ENCODE measurements at places on chromosomes 13 and 19.

GRCh38 chr13:21967871-21968270 lies 297.0 kb downstream of the FGF9 start:
- no peak for DNase-seq

- no peak for DNase-seq
Measured at GRCh38 chr19:49333811-49334288, 1.4 kb upstream of the CD37 start.

GRCh38 chr13:110132225-110132982 lies 174.6 kb downstream of the COL4A1 start:
- DNase-seq = no peak

DNA sequence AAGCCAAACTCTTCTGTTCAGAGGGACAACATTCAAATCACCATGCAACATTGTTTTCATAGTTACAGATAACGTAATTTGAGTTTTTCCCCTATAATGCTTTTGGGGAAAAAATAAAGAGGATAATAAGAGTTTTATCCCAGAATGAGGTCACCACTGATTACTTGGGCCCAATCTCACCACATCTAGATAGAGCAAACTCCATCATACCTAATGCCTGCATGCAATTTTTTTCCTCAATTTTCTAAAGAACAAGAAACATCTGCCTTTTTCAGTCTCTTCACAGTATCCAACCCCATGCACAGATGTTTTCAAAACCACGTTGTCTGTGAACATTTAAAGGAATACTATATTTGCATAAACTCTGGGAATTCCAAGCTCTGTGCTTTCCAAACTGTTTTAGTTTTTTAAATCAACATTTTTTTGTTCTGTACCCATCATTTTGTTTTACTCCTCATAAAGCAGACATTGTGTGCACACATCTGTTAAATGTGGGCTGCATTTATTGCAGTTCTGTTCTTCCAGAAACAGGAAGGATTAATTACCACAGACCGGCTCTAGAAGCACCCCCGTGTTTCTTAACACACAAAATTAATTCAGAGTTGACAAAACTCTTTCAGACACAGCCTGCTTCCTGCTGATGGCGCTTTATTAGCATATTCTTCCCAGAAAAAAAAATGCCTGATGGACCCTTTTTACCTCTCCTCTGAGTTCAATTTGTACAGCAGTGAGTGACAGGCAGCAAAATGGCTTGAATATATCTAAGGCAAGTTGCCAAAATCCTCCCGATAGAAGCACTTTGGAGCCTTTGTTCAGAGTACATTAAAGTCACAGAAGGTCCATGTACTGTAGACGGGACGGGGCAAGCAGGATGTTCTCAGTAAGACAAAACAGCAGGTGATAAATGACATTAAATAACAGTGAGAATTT lies 1171.9 kb downstream of the EFNB2 start:
- DNase-seq = no peak

DNA sequence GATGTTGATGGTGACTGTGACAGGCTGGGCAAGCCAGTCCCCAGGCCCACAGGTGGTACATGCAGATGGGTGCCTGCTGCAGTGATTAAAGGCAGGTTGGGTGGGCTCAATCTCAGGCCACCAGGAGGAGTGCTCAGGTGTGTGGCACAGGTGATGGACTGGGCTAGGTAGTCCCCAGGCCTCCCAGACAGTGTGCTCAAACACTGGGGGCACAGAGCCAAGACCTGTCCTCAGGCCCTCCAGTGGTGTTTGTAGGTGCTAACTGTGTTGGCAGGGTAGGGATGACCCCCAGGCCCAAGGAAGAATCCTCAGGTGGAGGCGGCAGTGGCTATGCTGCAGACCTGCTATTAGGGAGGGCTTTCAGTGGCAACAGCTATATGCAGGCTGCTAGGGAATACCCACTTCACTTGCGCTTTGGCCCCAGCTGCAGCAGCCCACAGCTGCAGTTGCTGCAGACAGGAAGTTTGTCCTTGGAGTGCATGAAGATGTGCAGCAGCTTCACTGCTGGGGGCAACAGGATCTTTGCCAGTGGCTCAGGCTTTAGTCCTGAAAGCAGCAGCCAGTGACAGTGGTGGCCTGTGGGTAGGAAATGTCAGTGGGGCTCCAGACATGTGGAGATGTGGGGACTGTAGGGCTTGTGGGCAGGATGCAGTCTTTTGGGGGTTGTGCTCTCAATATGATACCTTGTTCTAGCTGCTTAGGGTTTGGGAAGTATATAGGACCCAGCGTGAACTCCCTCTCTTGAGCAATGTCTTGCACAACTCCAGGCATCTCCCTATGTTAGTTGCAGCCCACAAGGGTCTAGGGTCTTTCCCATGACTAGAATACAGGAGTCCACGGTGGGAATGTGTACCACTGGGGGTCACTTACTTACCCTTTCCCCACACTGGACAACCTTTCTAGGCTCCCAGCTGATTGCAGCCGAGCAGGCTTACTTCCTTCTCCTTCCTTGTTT lies 54.1 kb upstream of the MLNR start:
- no peak for DNase-seq

- DNase-seq = no peak
Measured at GRCh38 chr13:52650731-52651130, 1.9 kb upstream of the SUGT1 start.

DNA sequence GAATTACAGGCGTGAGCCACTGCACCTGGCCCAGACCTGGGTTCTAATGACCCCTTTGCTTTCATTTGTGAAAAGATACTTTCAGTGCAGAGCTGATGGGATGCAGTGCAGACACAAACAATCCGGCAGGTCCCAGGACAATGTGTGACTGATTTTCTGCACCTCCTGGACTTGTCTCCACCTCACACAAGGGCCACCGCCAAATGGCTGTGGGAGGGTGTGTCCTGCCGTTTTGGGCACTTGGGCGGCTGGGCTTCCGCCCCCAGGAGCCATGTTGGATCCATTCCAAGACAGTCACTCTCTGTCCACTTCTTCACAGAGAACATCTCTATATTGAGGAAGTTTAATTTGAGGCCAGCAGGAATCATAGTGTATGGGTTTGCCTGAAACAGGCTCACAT lies 112.3 kb upstream of the ZNF507 start:
- no peak for DNase-seq

DNA sequence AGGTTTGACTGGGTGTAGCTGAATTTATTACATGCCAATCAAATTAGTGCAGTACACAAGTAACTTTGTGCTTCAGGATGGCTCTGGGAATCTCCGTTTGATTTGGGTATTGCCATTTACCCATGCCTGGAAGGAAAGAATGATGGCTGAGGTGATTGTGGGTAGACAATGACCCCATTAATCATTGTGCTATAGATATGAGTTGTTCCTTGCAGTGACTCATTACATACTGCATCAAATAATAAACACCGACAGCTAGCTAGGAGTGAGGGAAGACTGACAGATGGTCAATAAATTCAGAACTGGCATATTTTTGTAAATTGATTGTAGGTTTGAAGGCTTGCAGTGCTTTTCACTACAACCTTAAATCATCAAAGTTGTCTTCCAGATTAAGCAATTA lies 1069.5 kb downstream of the DIAPH3 start:
- DNase-seq = no peak

DNA sequence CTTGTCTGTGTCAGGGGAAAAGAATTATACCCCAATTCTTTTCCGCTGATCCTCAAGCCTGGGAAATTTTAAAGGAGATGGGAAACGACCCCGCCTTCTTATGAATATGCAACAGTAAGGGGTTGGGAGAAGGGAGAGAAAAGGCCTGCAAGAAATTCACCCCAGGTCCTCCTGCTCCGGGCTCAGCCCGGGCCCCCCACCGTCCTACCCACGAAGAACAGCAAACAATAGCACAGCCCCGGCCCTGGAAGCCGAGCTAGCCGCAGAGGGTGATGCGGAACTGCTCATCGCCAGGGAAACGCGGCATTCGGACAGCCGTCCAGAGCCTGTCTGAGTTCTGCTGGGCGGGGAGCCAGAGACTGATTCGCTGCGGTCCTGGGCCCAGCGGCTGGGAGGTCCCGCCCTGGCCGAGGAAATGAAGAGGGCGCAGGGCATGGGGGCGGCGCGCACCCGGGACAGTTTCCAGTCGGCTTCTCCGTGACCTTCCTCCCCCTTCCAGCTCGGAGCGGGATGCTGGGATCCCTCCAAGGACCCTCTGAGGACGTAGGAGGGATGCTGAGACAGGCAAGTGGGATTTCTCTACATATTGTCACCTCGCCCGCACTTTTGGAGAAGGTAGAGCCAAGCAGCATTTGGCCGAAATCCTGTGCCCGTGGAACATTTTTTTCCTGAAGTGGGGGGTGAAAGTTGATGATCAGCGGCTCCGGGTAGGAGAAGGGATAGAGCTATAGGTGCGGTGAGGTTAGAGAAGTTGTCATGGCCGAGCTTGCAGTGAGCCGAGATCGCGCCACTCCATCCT lies 82.3 kb upstream of the C1QTNF9B start:
- DNase-seq = peak; percentile 41

GRCh38 chr13:49927755-49928154 lies 8.4 kb downstream of the SPRYD7 start:
- peak; percentile 61 for DNase-seq

- no peak for DNase-seq
Measured at GRCh38 chr19:55691561-55692481, 16.8 kb downstream of the EPN1 start.

GRCh38 chr19:6837525-6837924 lies 49.9 kb upstream of the ADGRE1 start:
- no peak for DNase-seq

DNA sequence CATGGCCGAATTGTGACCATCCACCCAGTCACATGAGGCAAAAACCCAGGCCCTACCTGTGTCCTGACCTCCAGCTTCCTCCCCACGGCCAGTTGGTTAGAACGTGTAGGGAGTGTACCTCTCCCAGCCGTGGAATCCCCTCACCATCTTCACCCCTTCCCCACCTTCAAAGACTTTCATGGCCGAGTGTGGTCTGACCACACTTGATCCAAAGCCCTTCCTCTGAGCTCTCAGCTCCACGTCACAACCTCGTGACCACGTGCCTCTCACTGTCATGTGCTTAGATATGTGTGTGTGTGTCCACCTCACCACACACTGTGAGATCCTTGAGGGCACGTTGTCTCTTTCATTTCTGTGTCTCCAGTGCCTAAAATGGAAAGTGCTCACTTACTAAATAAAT lies 48.6 kb upstream of the UBE2L5 start:
- DNase-seq = no peak

GRCh38 chr19:472005-472858 lies 11.4 kb upstream of the SHC2 start:
- DNase-seq = no peak

- DNase-seq = no peak
Measured at GRCh38 chr13:45434556-45435371, 16.6 kb upstream of the SLC25A30 start.

- no peak for DNase-seq
Measured at GRCh38 chr19:38434549-38435051, 1.1 kb downstream of the RYR1 start.

DNA sequence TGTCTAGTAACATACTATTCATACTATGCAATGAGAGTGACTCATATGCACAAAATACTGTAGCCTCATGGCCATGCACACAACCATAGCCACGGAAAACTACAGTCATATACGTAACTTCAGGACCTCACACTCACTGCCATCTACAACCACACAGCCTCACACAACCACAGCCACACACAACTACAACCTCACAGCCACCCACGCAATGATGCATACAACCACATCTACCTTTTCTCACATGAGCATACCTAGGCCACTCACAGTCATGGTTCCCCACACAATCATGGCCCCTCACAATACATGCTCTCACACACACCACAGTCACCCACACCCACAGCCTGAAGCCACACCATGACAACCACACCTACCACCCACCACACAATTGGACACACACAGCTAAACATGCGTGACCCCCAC lies 8.7 kb upstream of the TNFSF14 start:
- DNase-seq = no peak

DNA sequence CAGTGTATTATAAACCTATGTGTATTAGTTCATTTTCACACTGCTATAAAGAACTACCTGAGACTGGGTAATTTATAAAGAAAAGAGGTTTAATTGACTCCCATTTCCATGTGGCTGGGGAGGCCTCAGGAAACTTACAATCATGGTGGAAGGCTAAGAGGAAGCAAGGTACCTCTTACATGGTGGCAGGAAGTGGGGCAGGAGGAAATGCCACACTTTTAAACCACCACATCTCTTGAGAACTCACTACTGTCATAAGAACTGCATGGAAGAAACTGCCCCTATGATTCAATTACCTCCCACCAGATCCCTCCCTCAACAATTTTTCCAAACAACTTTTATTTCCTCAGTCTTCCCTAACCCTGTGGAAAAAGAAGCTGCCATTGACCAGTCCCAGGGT lies 14.5 kb upstream of the TPP2 start:
- no peak for DNase-seq

DNA sequence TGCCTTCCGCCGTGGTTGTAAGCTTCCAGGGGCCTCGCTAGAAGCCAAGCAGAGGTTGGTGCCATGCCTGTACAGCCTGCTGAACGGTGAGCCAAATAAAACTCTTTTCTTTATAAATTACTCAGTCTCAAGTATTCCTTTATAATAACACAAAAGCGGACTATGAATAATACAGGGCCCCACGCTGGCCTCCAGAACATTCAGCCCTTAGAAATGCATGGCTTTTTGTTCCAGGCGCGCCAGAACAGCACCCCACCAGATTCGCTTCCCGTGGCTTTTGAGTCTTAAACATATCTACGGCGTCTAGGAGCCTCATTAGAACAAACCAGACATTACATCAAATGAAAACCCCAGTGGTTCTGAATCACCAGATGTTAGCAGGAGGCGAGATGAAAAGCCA lies 75.1 kb downstream of the SLC15A1 start:
- no peak for DNase-seq

GRCh38 chr13:37277007-37277406 lies 171.5 kb upstream of the CSNK1A1L start:
- no peak for DNase-seq

DNA sequence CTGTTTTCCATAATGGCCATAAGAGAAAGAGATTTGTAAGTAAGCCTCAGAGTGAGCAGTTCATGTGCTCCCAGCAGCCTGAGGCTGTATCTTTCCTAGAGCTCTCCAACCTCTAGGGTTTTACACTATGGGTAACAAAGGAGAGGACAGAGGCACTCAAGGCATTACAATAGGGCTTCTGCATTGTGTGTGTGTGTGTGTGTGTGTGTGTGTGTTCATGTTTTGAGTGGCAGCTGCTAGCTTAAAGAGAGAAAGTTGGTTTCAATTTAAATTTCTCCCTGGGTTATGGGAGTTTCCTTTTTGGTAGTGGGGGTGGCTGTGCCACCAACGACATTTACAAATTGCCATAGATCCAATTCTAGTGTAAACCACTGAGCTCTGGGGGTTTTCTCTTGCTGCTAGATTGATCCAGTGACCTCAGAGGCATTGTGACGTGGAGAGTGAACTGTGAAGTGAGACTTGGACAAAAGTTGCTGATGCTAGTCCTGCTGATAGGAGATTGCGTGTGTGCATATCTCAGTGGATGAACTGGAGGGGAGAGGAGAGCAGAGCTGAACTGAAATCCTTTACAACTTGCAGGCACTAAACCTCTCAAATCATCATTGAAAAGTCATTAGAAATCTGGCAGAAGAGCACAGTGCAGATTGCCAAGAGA lies 67.2 kb upstream of the OLFM4 start:
- no peak for DNase-seq

GRCh38 chr19:3949997-3950859 lies 17.4 kb downstream of the NMRK2 start:
- no peak for DNase-seq
